ENCODE measurements at places on chromosomes 3 and 15.

DNA sequence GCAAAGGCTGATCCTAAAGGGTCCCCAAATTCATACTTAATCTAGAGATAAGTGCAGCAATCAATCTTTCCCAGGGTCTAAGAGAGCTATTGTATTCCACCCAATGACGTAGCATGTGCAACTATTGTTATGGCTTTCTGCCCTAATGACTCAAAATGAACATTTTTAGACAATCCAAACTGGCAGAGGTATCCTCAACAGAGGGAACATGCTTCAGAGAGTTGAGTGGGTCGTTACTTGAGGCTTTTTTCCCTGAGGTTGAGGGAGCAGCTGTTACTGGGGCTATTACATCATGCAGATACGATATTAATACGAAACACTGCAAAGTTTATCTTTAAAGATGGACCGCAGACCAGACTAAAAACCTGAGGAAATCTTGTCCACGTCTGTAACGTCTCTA, 278.3 kb upstream of the WNT5A start:
- no peak for DNase-seq

- DNase-seq = peak; percentile 10
Measured at GRCh38 chr15:75229191-75230015, 27.7 kb downstream of the C15orf39 start.

- no peak for DNase-seq
Measured at GRCh38 chr15:93553167-93553935, 464.3 kb upstream of the RGMA start.

DNA sequence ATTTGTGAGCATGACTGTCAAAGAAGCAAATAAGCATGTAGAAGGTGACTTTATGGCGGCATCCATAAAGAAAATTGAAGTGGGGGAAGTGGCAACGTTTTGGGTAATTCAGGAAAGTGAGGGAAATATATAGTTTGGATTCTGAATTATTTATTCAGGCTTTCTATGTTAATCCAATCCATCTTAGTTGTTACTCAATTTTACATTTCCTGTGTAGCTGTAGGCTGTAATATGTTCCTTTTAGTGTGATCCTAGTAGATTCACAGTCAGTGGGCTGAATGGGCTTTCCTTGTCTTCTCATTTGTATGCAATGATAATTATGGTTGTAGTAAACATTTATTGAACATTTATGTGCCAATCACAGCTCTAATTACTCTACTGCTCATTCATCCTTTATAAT, 654.1 kb downstream of the EDEM1 start:
- no peak for DNase-seq

- DNase-seq = no peak
Measured at GRCh38 chr3:13878281-13879101, 1.4 kb downstream of the WNT7A start.

DNA sequence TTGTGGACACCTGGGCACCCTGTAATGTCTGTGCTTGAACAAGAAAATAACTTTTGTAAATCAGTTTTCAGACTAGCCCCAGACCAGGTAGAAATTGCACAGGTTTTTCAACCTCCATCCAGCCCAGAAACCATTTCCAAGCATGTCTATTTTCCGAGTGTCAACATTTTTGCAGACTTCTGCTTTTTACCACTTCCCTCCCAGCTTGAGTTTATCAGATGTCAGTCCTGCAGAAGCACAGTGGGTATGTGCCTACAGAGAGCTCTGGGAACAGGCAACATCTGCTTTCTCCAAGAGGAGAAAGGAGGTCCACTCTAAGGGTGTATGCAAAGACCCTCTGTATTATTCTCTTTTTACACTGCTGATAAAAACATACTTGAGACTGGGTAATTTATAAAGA, 83.9 kb downstream of the LRRK1 start:
- DNase-seq = no peak

- no peak for DNase-seq
Measured at GRCh38 chr15:37788330-37788729, 146.1 kb upstream of the TMCO5A start.

GRCh38 chr3:189309400-189309975, 137.7 kb downstream of the TPRG1 start:
- no peak for DNase-seq

Measured in GM04503 (cell line).